Testis (tissue), 5 donors: ENCODE measurements at places on chromosomes 2 and 18. TPM values are rescaled to one million over a fixed set of nuclear protein-coding genes. Genes with fewer than 3 reads are reported as not detected.

RAD51AP2 gene
- 2.7 TPM for polyA plus RNA-seq

ELP2 gene
- 81.0 TPM for polyA plus RNA-seq

ASTL gene
- 0.58 TPM for polyA plus RNA-seq

TMEFF2 gene
- polyA plus RNA-seq: 3.0 TPM

CNRIP1 gene
- 10.5 TPM for polyA plus RNA-seq

ASIC4 gene
- 1.5 TPM for polyA plus RNA-seq

CNGA3 gene
- 1.5 TPM for polyA plus RNA-seq
